ENCODE measurements at places on chromosomes 11 and 22.
A peak's percentile ranks its signal among the peaks of the same experiment; 100 is the strongest.

DNA sequence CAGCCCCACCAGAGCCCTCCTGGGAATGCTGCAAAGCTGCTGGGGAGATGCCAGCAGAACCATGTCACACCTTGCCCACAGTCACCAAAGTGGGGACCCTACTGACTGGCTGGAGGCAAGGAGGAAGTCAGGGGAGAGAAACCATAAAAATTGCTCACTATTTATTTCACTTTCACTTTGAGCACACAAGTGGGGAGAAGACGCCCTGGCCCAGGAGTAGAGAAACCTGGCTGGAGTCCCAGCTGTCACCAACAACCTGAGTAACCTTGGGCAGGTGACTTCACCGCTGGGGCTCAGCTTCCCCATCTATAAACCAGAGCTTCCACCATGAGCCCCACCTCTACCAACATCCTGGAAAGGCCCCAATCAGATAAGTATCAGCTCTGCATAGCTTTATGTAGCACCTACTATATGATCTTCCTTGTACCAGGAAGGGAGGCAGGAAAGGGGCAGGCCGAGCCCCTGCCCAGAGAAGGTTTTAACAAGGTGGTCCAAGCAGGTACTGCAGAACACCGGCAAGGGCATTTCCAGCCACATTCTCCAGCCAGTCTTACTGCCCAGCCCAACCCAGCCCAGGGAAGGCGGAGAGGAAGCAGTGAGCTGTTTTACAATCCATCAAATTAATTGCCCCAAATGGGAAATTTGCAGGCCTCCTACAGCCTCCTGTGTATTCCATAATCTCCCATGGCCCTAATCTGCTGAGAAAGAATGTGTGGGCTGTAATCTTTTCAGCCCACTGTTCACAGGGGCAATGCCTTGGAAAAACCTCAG lies 27.6 kb downstream of the PLEKHA7 start:
- no peak for DNase-seq

GRCh38 chr11:6391537-6392134 lies 1.4 kb downstream of the SMPD1 start:
- DNase-seq: no peak

GRCh38 chr22:44173154-44173553 lies 7.6 kb upstream of the PARVG start:
- DNase-seq: no peak

DNA sequence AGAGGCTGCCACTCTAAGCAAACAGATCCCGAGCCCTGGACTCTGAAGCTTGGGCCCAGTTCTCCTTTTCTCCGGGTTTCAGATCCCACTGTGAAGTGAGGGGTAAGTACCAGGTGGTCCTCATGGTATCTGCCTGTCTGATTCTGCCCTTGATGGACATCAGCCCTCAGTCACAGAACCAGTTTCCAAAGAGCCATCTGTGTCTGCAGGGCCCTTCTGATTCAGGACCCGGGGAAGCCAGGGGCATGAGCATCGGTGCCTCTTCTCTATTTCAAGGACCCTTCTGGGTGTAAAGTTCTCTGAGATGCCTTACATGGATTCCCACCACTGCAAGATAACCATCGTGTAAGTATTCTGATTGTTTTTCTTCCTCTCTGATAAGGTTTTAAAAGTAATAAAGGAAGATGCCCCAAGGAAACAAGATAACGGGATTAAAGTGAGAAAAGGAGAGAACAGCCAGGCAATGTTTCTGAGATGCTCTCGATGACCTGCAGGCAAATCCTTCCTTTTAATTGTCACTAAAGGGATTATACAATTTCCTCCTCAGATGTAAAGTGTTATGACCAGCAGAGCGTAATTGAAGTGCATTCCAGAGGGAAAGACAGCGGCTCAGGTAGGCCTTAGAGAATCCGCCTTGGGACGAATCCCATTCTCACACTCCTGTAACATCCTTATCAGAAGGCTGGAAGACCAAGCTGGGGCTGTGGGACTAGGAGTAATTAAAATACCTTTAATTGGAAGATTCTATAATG lies 924.3 kb downstream of the TBC1D22A start:
- no peak for DNase-seq

DNA sequence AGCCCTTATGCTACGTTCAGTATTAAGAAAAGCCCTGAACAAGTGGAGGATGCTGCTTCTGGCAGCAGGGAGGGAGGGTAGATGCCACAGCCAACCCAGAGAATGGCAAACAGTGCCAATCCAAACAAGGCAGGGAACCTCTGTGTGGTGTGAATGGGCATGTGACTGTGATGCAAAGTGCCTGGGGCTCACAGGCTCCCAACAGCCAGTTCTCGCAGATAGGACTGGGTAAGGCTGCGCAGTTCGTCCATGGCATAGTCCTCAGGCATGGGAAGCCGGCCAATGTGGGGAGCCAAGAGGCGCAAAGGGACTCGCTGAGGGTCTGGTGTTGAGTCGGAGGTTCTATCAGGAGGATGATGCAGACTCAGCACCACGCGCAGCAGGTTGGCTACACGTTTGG lies 4.8 kb upstream of the CHRNA10 start:
- DNase-seq: no peak

GRCh38 chr11:76578654-76579055 lies 91.9 kb downstream of the LRRC32 start:
- no peak for DNase-seq

DNA sequence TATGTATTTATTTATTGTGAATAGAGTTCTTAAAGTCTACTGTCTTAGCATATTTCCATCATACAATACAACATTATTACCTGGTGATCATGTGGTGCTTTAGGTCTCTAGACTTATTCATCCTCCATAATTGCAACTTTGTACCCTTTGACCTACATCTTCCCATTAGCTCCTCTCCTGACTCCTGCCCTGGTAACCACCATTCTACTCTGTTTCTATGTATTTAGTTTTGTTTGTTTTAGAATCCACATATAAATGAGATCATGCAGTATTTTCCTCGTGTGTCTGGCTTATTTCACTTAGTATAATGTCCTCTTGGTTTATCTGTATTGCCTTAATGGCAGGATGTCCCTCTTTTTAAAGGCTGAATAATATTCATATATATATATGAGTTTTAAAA lies 22.7 kb downstream of the NCAM1 start:
- DNase-seq: no peak

DNA sequence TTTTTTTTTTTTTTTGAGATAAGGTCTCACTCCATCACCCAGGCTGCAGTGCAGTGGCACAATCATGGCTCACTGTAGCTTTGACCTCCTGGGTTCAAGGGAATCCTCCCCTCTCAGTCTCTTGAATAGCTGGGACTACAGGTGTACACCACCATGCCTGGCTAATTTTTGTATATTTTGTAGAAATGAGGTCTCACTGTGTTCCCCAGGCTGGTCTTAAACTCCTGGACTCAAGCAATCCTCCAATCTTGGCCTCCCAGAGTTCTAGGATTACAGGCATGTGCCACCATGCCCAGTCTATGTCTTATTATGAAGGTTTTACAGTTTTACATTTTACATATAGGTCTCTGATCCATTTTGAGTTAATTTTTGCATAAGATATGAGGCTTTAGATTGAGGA lies 20.4 kb upstream of the MAPK1 start:
- no peak for DNase-seq

GRCh38 chr22:30308518-30309230 lies 18.1 kb downstream of the TBC1D10A start:
- DNase-seq: no peak

GRCh38 chr11:39221550-39222138 lies 2237.8 kb downstream of the LRRC4C start:
- DNase-seq: no peak

DNA sequence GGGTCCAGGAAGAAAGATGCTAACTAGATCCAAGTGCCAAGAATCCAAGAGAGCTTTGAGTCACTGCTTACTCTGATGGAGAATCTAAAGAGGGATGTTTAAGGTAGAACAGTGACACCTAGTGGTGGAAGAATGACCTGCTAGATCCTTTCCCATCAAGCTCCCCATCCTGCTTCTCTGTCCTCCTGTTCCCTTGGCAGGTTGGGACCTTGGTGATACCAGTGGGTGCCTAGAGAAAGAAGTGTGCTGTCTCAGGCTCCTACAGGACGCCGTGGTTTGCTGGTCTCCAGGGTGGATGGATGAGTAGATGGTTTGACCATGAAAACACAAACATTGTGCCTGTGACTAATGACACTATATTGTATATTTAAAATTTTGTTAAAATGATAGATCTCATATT lies 383.7 kb downstream of the TMEM135 start:
- peak; percentile 14 for DNase-seq

- DNase-seq: no peak
Observed at GRCh38 chr22:22770280-22770871, 117.2 kb upstream of the IGLL5 start.

DNA sequence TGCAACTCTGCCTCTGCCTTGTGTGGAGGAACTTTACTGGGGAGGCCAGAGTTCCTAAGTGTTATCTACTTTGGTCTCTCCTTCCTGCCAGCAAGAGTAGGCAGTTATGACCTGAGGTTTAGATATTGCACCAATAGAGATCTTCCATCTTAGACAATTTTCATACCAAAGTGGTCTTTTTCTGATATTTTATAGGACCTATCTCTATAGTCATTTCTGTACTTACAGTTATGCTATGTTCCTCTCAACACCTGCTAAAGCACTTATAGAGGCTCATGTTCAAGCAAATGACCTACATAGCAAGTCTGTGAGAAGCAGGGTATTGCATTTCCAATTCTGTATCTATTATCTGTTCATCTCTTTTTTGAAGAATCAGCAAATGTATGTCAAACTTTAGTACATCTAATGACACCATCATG lies 80.8 kb downstream of the HORMAD2 start:
- no peak for DNase-seq

GRCh38 chr11:10326012-10326964 lies 21.4 kb downstream of the ADM start:
- no peak for DNase-seq

DNA sequence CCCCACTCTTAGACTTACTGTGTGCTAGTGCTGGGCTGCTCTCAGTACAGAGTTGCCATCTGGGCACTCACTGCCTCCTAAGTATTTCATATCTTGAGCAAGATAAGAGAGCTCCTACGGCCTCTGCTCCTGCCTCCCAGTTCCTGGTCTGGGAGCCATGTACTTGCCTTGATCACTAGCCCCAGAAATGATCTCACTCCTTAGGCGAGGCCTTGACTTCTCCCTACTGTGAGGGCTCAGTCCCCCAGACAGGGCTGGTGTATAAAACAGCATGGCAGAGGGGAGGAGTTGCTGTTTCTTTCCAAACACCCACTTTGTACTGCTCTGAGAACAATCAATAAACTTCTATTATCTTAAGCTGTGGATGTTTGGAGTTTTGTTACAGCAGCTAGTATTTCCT lies 47.4 kb upstream of the TP53I11 start:
- DNase-seq: no peak

GRCh38 chr11:119185981-119186634 lies 833 bp downstream of the NHERF4 start:
- no peak for DNase-seq

DNA sequence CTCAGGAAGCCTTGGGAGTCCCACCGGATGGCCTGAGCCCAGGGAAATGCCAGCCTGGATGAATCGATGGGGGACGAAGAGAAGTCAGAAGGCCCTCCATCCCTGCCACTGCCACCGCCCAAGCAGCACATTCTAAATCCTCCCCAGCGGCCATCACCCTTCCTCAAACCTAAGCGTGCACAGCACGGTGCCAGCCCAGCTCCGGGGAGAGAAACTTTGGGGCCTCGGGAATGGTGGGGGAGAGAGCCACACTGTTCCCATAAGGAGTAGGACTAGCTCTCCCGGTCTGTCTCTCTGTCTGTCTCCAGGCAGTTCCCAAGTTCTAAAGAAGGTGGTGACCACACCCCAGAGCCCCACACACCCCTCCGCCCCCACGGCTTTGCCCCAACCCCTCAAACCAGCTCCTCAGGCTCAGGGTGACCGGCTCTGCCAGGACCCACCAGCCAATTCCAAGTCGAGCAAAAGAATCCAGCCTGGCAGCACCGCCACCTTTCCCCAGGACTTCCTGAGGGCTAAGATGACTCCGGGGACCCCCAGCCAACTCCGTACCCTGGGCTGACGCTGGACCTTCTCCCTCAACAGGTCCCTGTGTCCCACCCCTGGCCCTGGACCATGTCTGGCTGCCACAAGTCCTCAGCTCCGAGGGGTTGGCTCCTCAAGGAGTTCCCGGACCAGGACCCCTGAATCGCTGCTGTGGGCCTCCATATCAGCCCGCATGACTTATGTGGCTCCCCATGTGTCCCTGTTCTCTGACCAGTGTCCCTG lies 2.7 kb downstream of the AHNAK start:
- peak; percentile 81 for DNase-seq

- DNase-seq: no peak
Observed at GRCh38 chr11:118338637-118339061, 3.9 kb downstream of the CD3D start.

DNA sequence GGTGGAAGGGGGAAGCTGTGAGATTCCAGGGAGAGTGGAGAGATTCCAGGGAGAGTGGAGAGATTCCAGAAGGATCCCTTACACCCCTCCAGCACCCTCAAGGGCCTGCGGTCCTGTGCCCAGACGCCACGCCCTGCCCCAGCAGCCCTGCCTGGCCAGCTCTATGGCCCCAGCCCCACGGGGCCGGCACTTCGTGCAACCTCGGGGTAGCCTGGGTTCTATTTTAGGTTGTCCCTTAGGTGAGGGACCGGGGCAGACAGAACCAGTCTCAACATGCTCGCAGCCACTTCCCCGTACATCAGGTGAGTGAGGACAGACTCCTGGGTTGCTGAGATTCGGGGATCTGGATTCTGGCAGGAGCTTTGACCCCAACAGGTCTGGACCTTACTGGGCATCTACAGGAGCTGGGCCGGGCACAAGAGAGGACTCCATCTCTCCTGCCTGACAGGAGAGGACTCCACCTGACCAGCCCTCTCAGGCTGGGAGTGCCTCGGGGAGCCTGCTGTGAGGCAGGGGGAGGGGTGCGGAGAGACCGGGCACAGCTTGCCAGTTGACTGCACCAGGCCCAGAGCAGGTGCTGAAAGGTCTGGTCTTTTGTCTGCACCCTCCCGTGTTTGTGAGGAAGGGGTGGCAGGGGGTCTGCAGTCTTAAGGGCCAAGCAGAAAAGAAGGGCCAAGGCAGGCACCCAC lies 8.5 kb upstream of the ADORA2A start:
- no peak for DNase-seq

GRCh38 chr22:19823191-19823901 lies 31.3 kb downstream of the GNB1L start:
- no peak for DNase-seq

- peak; percentile 29 for DNase-seq
Observed at GRCh38 chr11:7252683-7253213, 1.0 kb downstream of the SYT9 start.

DNA sequence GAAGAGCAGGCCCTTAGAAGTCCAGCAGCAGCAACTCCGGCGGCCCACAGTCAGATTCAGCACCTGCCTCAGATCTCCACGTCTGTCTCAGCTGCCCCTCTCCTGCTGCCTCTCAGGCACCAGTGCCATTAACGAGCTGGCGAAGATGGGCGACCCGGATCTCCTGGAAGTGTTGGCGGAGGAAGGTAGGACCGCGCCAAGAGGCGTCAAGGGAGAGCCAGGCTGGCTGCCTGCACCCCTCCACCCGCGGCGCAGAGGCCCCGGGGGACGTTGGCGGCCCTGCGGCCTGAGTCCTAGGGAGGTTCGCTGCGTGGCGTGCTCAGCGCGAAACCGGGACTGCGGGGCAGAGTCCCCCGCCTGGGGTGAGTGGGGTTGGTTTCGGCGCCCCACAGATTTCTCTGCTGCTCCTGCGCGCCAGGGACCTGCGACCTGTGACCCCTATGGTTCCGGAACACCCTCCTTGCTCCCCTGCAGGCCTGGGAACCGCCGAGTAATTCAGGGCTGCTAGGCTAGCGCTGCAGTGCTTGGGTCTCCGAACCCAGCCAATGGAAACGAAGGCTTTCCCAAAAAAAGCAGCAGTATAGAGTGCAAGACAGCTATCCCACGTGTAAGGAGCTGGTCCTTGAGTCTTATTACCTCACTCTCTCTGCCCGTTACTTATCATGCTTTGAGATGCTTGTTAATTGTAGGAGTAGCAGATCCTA lies 615 bp downstream of the ANO5 start:
- peak; percentile 40 for DNase-seq

GRCh38 chr11:130536106-130537040 lies 87.9 kb downstream of the ADAMTS15 start:
- DNase-seq: no peak
